ENCODE measurements at places on chromosomes 11 and 22.

DNA sequence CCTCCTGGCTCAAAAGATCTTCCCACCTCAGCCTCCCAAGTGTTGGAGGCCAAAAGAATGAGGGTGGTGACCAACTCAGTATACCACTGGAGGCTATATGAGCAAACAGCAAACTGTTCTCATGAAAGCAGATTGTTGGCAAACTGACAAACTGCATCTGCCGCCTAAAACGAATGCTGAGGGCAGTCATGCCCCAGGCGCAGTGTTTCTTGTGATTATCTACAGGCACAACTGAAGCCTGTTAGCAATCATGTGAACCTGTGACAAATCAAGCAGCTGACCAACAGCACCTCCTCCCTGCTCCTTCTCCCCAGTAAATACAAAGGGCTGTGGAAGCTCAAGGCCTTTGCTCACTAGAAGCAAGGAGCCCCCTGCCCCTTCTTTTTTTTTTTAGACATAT, 47.8 kb downstream of the BTBD10 start:
- DNase-seq = no peak

DNA sequence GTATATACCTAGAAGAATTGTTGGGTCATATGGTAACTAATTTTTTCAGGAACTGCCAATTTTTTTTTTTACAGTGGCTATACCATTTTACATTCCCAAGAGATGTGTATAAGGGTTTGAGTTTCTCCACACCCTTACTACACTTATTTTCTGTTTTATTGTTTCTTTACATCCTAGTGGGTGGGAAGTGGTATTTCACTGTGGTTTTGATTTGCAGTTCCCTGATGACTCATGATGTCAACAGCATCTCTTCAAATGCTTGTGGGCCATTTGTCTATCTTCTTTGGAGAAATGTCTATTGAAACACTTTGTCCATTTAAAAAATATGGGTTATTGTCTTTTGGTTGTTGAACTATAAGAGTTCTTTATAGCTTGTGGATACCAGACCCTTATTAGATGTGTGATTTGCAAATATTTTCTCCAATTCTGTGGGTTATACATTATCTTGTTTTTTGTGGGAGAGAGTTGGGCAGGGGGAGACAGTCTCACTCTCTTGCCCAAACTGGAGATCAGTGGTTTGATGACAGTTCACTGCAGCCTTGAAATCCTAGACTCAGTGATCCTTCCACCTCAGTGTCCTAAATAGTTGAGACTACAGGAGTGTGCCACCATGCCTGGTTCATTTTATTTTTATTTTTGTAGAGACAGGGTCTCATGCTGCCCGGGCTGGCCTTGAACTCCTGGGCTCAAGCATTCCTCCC, 30.3 kb upstream of the PISD start:
- peak; percentile 42 for DNase-seq

DNA sequence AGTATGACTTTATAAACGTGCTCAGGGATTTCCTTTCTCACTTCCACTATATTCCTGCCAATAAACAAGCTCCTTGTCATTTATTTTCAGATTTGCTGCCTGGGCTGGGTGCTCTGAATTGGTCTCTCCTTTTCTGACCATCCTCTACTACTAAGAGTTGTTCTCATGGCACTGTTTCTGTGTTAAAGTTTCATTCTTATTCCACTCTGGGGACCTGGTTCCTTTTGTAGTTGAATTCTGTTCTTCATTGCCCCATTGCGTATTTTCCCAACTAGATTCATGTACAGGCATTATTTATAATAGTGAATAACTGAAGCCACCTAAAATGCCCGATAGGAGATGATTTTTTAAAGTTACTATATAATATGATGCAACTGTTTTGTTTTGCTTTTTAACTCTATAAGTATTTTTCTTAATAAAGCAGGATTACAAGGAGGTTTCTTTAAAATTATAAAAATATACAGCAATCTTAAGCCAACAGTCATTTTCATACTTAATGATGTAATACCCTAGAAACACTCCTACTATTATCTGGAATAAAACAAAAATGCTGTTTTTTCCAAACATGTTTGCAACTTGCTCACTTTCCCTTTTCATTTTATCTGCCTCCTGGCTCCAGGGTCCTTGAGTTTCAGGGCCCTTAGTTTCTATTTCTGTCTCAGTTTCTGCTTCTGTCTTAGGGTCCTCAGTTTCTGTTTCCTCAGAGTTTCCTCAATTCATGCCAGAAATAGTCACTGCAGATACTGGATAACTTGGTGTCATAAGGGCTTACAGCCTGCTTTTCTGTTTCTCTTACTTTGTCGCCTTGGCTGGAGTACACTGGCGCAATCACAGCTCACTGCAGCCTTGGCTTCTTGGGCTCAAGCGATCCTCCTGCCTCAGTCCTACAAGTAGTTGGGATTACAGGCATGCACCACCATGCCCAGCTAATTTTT, 9.8 kb upstream of the FUT4 start:
- DNase-seq = no peak

DNA sequence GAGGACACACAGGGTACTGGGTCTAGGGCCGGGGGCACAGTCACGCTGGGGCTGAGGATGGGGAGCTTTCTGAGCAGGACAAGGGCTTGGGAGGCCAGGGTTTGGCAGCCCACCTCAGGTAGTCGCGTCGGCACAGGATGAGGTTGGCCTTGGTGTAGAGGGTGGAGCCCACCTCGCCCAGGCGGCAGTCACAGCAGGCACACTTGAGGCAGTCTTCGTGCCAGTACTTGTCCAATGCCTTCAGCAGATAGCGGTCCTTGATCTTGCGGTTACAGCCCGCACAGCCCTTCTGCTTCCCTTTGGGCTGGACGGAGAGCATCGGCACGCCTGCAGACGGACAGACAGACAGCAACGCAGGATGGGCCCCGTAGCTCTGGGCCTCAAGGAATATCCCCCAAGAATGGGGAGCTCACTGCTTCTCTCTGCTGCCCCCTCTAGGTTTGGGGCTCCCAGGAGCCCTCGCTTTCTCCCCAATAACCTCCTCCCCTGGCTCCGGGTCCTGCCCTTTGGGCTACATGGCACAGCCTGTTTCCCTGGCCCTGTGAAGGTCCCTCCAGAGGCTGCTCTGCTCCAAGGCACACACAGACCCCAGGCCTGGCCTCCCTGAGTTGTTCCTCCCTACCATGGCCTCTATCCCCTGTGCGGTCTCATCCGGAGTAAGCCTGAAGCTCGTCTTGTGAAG, 33.4 kb downstream of the LMO1 start:
- no peak for DNase-seq

- no peak for DNase-seq
Observed at GRCh38 chr22:47561115-47561675, 798.7 kb downstream of the TBC1D22A start.

GRCh38 chr11:15613251-15613650, 498.5 kb downstream of the INSC start:
- DNase-seq = peak; percentile 57

DNA sequence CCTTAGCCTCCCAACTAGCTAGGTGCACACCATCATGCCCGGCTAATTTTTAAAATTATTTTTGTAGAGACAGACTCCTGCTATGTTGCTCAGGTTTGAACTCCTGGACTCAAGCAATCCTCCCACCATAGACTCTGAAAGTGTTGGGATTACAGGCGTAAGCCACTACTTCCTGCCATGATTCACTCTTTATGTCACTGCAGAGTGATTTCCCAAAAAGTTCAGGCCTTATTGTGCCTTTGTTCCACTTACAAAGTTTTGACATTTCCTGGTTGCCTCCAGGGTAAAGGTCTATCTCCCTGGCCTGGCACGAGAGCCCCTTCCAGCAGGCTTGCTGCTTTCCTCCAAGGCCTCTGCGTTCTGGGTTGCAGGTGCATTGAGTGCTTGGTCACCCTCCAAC, 44.6 kb upstream of the RIC3 start:
- DNase-seq = no peak

GRCh38 chr11:128890543-128891368, at the start of gene KCNJ5:
Gene KCNJ5 (plus strand): TSS chr11:128891356. CDS start chr11:128911274, 19,918 bp downstream.
- DNase-seq = peak; percentile 10

DNA sequence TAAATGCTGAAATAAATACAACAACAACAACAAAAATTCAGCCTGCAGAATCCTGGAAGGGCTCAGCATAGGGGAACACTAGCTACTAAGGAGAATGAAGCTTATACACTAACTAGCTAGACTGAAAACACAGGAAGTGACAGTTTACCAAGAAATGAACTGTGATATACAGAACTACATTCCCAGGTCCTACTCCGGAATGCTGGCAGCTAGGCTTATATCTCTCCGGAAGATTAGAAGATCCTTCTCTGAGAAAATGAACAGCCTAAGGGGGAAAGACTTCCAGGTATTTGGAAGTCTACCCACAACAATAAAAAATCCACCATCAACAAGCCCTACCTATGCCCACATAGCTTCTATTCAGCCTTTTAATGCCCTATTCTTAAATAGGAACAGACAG, 31.0 kb downstream of the CCDC34 start:
- peak; percentile 72 for DNase-seq

GRCh38 chr11:44743959-44744557, 17.3 kb downstream of the TSPAN18 start:
- DNase-seq = no peak

DNA sequence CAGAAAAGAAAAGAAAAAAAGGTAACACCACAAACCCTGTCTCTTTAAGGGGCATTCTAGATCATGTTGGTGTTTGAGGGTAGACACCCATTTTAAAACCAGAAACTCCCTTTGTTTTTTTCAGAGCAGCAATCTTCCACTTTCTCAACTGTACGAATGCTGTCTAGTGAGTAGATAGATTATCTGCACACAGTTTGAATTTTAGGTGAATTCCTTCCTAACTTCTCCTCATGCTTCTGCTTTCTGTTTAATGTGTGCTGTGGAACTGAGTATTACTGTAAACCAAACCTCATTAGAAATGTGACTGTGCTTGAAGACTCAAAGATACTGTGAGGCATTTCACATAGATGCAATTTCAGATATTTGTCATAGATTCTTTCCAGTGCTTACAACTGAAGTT, 102.4 kb downstream of the PRMT3 start:
- no peak for DNase-seq

GRCh38 chr11:5736396-5736795, at the start of gene OR56B1:
Gene OR56B1 (plus strand): TSS chr11:5736448. CDS start chr11:5736517, 69 bp downstream.
- no peak for DNase-seq

- no peak for DNase-seq
Observed at GRCh38 chr11:65692367-65692766, 19.7 kb upstream of the KAT5 start.

GRCh38 chr11:1437500-1437899, 47.8 kb downstream of the BRSK2 start:
- DNase-seq = peak; percentile 86

DNA sequence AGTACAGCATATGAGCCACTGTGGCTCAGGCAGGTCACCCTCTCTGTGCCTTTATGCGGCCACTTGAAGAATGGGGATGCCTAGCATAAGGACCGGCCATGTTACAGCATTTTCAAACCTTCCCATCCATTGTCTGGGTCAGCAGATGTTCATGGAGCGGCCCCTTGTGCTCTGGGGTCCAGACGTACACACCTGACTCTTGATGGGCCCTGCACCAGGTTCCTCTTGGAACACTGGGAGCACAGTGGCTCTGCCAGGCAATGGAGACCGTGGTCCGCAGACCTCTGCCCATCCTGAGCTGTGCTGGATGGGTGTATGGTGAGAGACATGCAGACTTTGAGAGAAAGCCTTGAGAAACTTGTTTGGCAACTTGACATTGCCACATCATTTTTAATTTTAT, 9.8 kb downstream of the PRDM11 start:
- no peak for DNase-seq

- peak; percentile 59 for DNase-seq
Observed at GRCh38 chr11:40306938-40307548, 1152.4 kb downstream of the LRRC4C start.

DNA sequence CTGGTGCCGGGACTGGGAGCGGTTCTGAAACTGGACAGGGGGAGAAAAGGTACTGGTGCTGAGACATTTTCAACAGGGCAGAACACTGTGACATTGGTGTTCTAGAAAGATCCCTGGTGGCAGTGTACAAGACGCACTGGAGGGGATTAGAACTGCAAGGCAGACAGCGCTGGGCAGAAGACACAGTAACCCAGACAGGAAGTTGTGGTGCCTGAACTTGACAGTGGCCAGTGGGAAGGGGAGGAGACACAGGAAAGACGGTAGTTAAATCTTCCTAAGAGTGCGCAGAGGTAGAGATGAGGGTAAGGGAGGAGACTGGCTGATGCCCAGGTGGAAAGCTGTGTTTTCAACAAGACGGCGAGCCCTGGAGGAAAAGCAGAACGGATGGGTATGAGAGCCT, 24.5 kb downstream of the FAM227A start:
- DNase-seq = no peak

GRCh38 chr11:134725716-134726639, 313.9 kb upstream of the B3GAT1 start:
- no peak for DNase-seq

DNA sequence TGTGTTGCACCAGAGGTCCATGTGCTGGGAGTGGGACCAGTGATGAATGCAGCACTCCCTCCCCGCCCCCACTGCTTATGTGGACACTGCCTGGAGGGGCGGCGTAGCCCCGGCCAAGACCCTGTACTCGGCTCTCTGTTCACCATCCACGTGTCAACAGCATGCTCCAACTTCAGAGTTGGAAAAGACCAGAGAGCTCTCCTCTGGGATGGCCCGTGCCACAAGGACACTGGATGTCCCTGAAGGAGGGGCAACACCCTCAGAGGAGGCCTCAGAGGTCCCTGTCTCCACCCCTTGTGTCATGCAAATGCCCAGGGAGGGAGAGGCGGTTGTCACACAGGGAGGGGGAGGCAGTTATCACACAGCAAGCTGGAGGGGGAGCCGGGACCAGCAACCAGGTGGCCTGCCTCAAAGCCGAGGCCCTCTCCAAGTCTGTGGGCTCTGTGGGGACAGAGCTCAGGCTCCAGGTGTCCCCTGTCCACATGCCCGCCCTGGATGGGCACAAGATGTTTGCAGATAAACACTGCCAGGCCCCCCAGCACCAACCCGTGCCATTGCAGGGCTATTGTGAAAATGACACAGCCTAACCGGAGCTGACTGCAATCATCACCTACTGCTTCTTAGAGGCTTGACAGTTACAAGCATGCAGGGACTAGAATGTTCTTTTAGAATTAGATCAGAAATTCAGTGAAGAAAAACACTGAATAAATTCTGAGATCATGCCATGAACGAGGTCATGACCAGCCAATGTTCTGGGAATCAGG, 121.1 kb downstream of the PHF21B start:
- DNase-seq = no peak

- DNase-seq = no peak
Observed at GRCh38 chr11:6841694-6842093, 3.8 kb upstream of the OR10A5 start.

Data from amniotic epithelial cell (primary cell).